Myometrial cell (primary cell): ENCODE measurements at places on chromosomes 11 and 22. TPM values are rescaled to one million over a fixed set of nuclear protein-coding genes. Genes with fewer than 3 reads are reported as not detected.

CSF2RB gene
- total RNA-seq, result not detected in 2 replicates

LINC01488 gene
- total RNA-seq, result not detected in 2 replicates

ACR gene
- total RNA-seq, result not detected in 2 replicates

SMTNL1 gene
- not detected in 2 replicates for total RNA-seq

STX3 gene
- 8.9 and 11.0 TPM in 2 replicates for total RNA-seq

AQP11 gene
- total RNA-seq, result under 0.01 and 2.8 TPM in 2 replicates

MS4A3 gene
- total RNA-seq, result not detected in 2 replicates

TMPRSS13 gene
- total RNA-seq, result not detected in 2 replicates

AIFM3 gene
- total RNA-seq, result 0.35 TPM in 1 of 2 replicates, not detected in the other

NAGA gene
- 55.3 and 63.1 TPM in 2 replicates for total RNA-seq

OR51B2 gene
- total RNA-seq, result not detected in 2 replicates

TMEM151A gene
- not detected in 2 replicates for total RNA-seq

RFPL1 gene
- not detected in 2 replicates for total RNA-seq

CCDC73 gene
- total RNA-seq, result not detected in 2 replicates

RIN1 gene
- total RNA-seq, result 58.8 and 68.3 TPM in 2 replicates

OR4D5 gene
- total RNA-seq, result not detected in 2 replicates

MMP10 gene
- total RNA-seq, result 0.29 TPM in 1 of 2 replicates, not detected in the other

BDNF gene
- 2.0 and 3.7 TPM in 2 replicates for total RNA-seq

TTLL1 gene
- total RNA-seq, result 9.7 and 11.2 TPM in 2 replicates

NFAM1 gene
- total RNA-seq, result 0.18 TPM in 1 of 2 replicates, not detected in the other

TUG1 gene
- 22.8 and 41.6 TPM in 2 replicates for total RNA-seq
